ENCODE measurements at places on chromosomes 11 and 22.
A peak's percentile ranks its signal among the peaks of the same experiment; 100 is the strongest.

DNA sequence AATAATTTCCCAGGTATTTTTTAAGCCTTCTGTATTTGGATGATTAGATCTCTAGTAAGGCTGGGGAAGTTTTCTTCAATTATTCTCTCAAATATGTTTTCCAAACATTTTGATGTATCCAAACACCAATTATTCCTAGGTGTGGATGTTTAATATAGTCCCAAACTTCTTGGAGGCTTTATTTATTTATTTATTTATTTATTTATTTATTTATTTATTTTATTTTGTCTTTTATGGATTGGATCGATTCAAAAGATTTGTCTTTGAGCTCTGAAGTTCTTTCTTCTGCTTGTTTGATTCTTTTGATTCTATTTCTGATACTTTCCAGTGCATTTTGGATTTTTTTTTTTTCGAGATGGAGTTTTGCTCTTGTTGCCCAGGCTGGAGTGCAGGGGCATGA, 2267.9 kb upstream of the RAG2 start:
- DNase-seq: no peak

DNA sequence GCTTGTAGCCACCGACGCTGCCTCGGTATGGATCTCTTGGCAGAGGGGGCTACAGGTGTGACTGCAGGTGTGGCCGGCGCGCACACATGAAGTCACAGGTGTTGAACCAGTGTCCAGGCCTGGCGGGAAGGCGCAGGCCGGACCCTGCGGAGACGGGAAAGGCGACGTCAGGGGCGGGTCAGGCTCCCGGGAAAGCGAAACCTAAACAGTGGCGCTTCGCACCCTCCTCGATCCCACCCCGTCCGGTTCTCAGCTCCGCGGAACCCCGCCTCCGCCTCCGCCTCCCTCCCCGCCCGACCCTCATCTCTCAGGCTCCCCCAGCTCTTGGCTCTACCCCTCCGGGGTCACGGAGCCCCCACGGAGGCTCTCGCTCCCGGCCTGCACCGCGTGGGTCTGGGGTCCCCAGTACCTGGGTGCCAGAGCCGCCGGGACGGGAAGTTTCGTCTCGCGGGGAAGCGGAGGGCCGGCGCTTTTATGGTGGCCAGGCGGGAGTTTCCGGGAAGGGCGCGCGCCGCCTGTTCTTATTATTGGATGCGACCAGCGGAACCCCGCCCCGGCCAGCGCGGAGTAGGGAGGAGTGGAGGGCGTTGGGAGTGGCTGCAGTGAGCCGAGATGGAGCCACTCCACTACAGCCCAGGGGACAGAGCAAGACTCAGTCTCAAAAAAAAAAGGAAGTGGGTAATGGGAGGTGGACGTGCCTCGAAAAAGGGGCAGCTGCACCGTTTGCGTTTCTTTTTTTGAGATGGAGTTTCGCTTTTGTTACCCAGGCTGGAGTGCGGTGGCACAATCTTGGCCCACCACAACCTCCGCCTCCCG, at the start of gene IRF7:
Gene IRF7 (minus strand): TSS at position 447 of the 816 bp plus-strand sequence. CDS start 586 bp downstream, outside the sequence.
- peak; percentile 94 for DNase-seq

DNA sequence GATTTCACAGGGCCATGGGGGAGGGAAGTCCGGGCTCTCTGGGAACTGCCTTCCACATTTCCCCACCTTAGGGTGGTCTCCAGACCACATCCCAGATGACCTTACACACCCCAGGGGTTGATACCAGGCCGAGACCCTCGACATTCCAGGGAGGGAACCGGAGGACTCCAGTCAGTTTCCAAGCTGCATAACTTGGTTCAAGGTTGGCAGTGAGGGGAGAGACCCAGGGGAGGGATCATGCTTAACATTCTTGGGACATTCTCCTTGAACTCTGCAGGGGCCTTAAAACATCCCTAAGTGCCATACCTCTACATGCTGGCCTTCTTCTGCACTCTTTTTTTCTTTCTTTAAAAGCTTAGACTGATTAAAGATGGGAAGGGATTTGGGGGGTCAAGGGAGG, 251.0 kb downstream of the ST3GAL4 start:
- no peak for DNase-seq

- DNase-seq: no peak
Observed at GRCh38 chr11:10022764-10023163, 271.3 kb downstream of the SBF2 start.

- DNase-seq: no peak
Observed at GRCh38 chr11:35321532-35322317, 97.6 kb downstream of the SLC1A2 start.

DNA sequence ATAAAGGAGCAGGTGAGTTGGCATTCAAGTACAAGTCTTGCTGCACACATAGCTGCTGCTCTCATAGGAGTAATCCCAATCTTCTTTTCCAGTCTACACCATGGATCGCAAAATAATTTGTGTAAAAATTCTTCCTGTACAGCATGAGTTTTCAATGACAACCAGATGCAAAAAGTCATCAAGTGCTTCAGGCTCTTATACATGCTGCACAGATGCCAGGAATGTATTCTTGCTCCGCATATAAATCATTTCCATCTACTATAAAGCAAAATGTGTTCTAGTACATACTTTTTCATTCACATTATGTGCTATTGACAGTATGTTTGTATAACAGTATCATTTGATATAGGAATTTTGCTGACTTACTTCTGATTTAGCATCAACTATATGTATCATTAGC, 35.4 kb downstream of the NXPE2 start:
- no peak for DNase-seq

DNA sequence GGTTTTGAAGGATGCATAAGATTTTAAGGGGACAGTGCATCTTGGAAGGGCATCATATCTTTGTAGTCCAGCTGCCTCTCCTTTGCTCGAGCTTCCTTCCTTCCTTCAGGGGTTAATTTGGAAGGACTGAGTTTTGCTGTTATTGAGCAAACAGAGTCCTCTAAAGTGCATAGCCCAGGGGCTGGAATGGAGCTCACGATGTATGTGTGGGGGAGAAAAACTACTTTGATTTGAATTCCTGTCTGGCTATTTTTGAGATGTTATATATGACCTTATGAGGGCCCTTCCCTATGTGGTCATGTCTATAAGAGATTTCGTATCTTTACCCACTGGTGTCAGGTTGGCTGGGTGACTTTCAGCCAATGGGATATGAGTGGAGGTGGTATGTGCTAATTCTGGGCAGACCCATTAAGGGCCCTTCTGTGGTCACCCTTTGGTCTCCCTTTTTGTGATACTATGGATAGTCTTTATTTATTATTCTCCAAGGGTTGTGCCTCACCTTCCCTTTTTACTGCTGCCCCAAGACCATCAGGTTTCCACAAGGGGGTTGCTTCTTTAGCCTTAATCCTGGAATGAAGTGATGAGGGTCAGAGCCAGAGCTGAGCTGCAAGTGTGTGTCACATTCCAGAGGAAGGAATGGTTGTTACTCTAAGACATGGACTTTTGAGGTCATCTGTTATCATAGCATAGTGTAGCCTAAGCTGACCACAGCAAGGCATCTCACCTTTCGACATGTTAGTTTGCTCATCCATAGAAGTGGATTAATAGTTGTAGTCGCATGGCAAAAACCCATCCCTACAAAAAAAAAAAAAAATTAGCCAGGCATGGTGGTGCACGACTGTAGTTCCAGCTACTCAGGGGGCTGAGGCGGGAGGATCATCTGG, 54.6 kb downstream of the LRRC74B start:
- DNase-seq: no peak

DNA sequence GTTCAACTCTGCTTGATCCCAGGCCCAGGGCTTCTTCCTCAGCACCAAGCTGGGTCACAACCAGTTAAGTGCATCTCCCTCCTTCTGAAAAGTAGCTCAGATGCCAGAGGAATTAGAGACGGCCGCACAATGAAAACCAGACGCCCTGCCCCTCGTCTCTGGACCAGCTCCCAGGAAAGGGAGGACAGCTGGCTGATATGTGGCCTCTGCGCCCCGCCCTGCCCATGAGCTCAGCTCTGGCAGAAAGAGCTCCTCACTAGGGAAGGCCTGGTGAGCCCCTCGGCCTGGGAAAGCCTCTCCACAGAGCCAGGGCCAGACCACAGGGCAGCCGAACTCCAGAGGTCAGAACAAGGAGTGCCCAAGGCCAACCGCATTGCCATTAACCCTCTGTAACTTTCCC, 18.1 kb upstream of the SCGB1A1 start:
- no peak for DNase-seq

- DNase-seq: no peak
Observed at GRCh38 chr11:650482-650881, 13.4 kb downstream of the DRD4 start.

GRCh38 chr11:34313099-34313517, 44.7 kb downstream of the ABTB2 start:
- DNase-seq: no peak

DNA sequence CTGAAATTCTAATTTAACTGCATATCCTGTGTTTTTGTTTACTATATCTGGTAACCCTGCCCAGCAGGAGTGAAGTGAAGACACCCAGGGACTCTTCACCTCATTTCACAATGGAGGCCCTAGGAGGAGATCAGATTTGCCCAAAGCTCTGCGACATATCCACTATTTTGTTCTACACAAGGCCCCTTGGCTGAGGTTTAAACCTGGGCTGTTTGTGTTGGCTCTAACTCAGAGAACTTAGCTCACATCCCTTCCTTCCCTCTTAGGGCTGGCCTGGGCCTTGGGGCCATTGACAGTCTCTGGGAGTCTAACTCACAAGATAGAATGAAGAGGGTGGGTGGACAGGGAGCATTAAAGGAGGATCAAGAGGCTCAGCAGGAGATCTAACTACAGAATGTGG, 8.2 kb upstream of the PLA2G3 start:
- no peak for DNase-seq

- DNase-seq: no peak
Observed at GRCh38 chr11:44621784-44622183, 56.3 kb downstream of the CD82 start.
